ENCODE measurements at places on chromosomes 11 and 22. TPM values are rescaled to one million over a fixed set of nuclear protein-coding genes. Genes with fewer than 3 reads are reported as not detected.

RFPL3 gene
- not detected for total RNA-seq

RASGRP2 gene
- total RNA-seq, result 0.16 TPM

RBM4 gene
- total RNA-seq, result 118 TPM

CSF2RB gene
- under 0.01 TPM for total RNA-seq

B3GAT1 gene
- total RNA-seq, result not detected

IFITM10 gene
- 1.1 TPM for total RNA-seq

GAB2 gene
- 14.1 TPM for total RNA-seq

PKNOX2 gene
- 0.32 TPM for total RNA-seq

GUCY1A2 gene
- total RNA-seq, result under 0.01 TPM

GAS2L1 gene
- 5.0 TPM for total RNA-seq

MRGPRX3 gene
- total RNA-seq, result not detected

SPDYC gene
- not detected for total RNA-seq

ZDHHC5 gene
- 18.4 TPM for total RNA-seq

MTMR2 gene
- total RNA-seq, result 11.3 TPM

OR2AG2 gene
- 0.16 TPM for total RNA-seq

Measured in bronchial smooth muscle cell (primary cell).